NCI-H345 (cell line): ENCODE measurements at places on chromosomes 7 and 10.

- no peak for DNase-seq
Measured at GRCh38 chr7:112360681-112361080, 89.6 kb upstream of the IFRD1 start.

DNA sequence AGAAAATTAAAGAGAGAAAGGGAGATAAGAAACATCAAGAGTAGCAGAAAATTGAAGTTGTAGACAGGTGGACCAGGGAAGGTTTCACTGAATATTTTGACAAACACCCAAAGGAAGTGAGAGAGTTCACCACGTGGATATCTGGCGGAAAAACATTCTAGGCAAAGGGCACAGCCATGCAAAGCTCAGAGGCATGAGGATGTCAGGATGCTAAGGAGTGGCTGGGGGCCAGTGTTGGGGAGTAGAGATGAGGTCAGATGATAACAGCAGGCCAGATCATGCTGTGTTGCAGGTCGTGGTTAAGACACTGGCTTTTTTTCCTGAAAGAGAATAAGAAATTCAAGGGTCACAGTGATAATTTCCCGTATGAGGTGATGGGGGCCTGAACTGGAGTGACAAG is 181.9 kb downstream of the DGKI start:
- DNase-seq: no peak

DNA sequence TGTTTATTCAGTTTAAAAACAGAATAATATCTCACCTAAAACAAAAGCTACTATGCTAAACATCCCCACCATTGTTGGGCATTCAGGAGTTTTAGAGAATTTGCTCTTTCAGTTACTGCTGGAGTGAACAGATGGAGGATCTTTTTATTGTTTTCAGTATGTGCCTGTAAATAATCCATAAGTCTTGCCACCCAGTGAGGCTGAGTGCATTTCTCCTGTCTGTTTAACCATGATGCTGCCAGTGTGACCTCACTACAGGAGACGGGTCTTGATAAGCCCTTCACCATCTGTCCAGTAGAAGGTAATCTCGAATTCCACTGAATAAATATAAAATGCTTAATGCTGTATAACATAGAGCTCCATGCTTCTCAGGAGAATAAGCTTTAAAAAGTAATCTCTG is 430.9 kb downstream of the POM121L12 start:
- DNase-seq: no peak

GRCh38 chr7:150665089-150665748 is 20.3 kb upstream of the GIMAP2 start:
- no peak for DNase-seq

- no peak for DNase-seq
Measured at GRCh38 chr10:110212119-110213006, 5.0 kb downstream of the MXI1 start.

- DNase-seq: no peak
Measured at GRCh38 chr10:77636967-77637531, 559 bp downstream of the KCNMA1 start.

- DNase-seq: no peak
Measured at GRCh38 chr7:34806831-34807230, 148.8 kb downstream of the NPSR1 start.

GRCh38 chr10:127429601-127430312 is 119.4 kb upstream of the NPS start:
- no peak for DNase-seq

GRCh38 chr7:44145479-44145968 is 4.4 kb upstream of the MYL7 start:
- DNase-seq: no peak

DNA sequence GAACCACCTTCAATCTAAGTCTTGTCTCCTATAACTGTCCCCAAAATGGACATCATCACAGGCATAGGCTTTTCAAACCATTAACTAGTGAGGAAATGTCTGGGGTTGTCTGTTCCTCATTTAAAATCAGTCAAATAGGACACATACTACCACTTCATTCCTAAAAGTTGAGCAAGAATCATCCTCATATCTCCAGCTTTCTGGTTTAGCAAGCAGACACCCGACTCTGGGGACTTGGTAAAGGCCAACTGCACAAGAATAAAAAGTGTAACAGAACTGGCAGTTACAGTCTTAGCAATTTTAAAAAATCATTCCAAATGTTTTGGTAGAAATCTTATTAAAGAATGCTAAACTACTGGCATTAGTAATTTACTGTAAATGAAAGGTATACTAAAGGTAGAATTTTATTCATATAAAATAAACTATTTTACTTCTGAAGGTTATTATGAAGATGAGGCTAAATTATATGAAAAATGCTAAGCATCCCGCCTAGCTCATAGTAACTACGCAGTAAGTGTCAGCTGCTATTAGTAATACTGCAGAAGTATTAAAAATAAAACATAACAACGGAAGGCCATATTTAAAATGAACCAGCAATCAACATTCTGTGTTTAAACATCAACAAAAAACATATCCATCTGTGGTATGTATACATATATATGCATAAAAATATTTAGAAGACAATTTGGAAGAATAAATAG is 60.8 kb downstream of the ZNF438 start:
- DNase-seq: no peak

- no peak for DNase-seq
Measured at GRCh38 chr7:32170838-32171237, 100.6 kb upstream of the PDE1C start.

- DNase-seq: no peak
Measured at GRCh38 chr7:158695056-158695455, 9.5 kb downstream of the NCAPG2 start.

GRCh38 chr7:20624666-20625385 is 9.4 kb downstream of the ABCB5 start:
- no peak for DNase-seq

- DNase-seq: no peak
Measured at GRCh38 chr7:12670000-12670729, 17.3 kb upstream of the ARL4A start.

- DNase-seq: no peak
Measured at GRCh38 chr10:26335574-26336093, 102.5 kb upstream of the APBB1IP start.

DNA sequence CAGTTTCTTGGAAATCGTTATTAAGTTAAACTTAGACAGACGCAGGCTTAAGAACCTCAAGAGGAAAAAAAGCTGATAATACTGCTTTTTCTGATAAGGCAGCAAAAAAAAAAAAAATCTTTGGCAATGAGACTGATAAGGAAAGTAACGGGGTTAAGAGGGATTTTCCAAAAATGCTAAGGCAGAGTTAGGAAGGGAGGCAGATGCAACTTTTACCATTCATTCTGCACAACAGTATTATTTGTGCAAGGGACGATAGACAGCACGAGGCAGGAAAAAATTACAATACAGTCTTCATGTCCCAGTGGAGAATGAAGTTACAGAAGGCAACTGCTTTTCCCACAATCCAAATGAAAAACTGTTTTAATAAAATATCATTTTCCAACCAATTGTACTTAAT is 194.0 kb downstream of the DOCK4 start:
- DNase-seq: no peak

DNA sequence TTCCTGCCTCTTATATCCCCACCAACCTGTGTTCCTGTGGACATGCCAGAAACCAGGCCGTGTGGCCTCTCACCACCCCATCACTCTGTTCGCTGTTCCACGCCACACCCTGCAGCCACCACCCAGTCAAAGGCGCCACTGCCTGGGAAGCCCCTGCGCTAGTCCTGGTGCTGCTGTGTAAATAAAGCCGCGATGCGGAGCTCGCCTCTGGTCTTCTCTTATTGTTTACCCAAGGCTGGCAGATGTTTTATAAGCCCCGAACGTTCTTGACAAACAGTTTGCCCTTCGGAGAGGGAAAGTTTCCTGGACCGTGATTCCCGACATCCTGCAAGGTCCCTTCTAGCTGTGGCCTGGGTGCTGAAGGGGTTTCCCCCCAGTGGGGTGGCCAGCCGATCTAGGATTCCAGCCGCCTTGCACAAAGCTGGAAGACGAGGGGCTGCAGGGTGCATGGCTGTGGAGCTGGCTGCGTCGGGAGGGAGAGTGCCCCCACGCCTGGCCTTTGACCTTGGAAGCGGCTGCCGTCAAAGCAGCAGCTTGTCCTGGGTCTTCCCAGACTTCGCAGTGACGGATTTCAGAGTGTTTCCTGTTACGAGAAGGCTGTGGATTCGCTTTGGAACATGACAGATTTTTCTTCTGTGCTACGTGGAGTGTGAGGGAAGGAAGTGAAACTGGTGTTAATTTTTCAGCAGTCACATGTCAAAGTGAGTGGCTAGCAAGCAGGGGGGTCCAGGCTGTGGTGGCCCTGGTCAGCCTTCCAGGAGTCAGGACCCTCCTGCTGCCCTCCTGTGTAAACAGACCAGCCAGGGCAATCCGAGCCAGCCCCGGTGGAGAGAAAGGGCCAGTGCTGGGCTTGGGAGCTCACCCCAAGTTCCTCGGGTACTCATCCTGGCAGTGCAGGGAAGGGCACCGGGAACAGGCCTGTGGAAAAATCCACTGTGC is 61.6 kb downstream of the LHPP start:
- peak; percentile 59 for DNase-seq

DNA sequence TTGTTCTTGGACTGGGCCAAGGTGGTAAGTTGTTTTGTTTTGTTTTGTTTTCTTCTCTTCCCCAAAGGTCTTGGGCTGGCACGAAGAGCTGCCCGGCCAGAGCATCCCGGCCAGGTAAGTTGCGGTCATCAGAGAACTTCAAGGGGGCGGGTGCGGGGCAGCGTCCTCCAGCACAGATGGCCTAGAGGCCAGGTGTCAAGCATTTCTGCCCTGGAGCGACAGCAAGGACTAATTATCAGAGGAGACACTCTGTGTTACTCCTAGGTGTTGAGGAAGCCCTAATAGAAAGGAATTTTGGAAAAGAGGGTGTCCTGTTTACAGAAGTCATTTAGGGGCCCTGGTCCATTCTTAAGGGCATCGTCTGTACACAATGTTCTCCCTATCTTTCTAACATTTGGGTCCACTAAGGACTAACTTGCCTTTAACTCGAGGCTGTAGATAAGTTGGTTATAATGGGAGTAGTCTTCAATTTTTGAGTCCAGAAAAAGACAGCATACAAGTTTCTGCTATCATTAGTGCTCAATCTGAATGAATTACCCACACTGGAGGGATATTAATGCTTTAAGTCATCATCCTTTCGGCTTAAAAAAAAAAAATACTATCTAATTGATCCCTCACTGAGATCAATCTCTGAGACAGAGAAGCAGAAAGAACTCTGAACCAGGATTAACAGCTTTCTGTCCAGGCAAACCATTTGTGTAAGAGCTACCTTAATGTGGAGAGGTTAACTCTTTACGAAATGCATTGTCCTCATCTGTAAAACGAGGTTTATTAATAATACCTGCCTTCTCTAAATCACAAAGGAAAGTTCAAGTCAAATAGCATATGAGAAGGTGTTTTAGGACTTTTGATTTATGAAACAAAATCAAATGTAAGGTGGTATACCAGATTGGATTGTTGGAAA is 1.5 kb downstream of the ITGB8 start:
- peak; percentile 50 for DNase-seq

DNA sequence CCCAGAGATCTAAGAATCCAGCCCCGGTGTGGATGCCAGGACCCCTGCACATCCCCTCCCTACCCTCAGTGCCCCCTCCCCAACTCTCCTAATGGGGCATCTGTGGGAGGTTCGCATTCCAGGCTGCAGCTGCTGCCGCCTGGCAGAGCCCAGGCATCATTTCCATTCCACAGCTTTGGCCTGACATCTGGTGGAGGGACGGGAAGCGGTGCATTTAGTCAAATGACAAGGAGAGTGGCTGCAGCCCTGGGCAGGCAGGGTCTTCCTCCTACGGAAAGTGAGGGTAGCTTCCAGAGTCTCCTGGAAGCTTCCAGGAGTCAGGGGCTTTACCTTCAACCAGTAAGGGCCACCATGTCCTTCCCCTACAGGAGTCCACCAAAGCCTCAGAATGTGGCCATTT is 30.8 kb downstream of the PRLHR start:
- no peak for DNase-seq

DNA sequence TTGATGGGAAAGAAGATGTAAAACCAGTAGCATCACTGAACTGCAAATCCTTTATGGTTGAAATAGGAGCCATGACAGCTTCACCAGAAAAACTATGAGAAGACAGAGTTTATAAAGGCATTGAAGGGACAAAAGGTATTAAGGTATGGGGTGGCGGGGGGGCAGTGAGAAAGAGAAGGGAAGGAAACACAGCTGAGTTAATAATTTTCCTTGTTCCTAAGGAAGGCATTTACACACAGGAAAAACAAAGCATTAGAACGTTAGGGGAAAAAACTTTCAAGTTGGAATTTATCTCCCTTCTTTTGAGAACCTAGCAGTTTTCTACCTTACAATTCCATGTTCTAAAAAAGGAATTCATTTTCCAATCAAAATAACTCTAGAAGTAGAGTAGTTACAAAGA is 4.4 kb downstream of the LARP4B start:
- DNase-seq: no peak

GRCh38 chr7:92766461-92767003 is 69.8 kb downstream of the CDK6 start:
- DNase-seq: peak; percentile 26

DNA sequence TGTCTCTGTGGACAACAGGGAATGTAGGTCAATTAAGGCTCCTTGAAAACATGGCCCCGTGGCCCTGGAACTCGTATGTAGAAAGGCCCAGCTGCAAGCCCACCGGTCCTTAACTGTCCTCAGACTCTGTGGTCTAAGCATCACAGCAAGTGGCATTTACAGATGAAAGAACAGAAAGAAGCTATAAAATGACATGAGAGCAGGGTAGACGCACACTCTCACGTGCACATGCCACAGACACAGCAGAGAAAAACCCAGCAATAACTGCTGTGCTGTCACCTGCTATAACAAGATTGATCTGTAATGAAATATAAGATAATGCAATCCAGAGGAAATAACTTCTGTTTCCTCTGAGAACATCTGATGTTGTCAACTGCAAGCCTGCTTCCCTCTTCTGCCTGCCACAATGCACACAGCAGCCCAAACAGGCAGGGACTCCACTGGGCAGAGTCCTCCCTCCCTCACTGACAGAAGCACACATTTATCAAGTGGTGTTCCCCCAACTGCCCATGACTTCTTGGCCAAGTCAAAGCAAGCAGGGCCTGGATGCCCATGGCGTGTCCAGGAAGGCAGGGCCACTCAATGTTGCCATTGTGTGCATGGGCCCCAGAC is 63.9 kb downstream of the GFRA1 start:
- no peak for DNase-seq

GRCh38 chr10:13272164-13272571 is 27.7 kb downstream of the PHYH start:
- DNase-seq: no peak

- DNase-seq: no peak
Measured at GRCh38 chr7:45971661-45972175, 50.6 kb upstream of the IGFBP3 start.

- DNase-seq: no peak
Measured at GRCh38 chr10:130141460-130141859, 5.3 kb downstream of the GLRX3 start.

- DNase-seq: no peak
Measured at GRCh38 chr7:46586406-46586805, 665.3 kb upstream of the IGFBP3 start.

GRCh38 chr7:116030651-116031276 is at the start of gene TFEC:
Gene TFEC (minus strand): TSS chr7:116030763. CDS start chr7:115984441, 46,322 bp downstream.
- DNase-seq: no peak

- no peak for DNase-seq
Measured at GRCh38 chr10:5498791-5499492, 428 bp downstream of the CALML5 start.
